Caco-2 (cell line): ENCODE measurements at places on chromosomes 1 and 21. TPM values are rescaled to one million over a fixed set of nuclear protein-coding genes. Genes with fewer than 3 reads are reported as not detected.

Gene SLC25A34
- total RNA-seq: 0.49 and 1.1 TPM in 2 replicates

- H3K27ac ChIP-seq: no peak overlapping the region
- H3K4me1 ChIP-seq: peaks cover 6% of the 10 kb centered on the region
- no peak for DNase-seq
- H3K36me3 ChIP-seq: no peaks in the 10 kb centered on the region
Observed at GRCh38 chr1:11738783-11739182, 2.8 kb downstream of the AGTRAP start.

GRCh38 chr1:3910857-3911845 lies 11.1 kb upstream of the C1orf174 start:
- DNase-seq: peak; percentile 85
- no peaks in the 10 kb centered on the region for H3K36me3 ChIP-seq
- no peaks in the 10 kb centered on the region for H3K27me3 ChIP-seq
- H3K4me3 ChIP-seq: no peak overlapping the region
- H3K27ac ChIP-seq: no peak overlapping the region

DNA sequence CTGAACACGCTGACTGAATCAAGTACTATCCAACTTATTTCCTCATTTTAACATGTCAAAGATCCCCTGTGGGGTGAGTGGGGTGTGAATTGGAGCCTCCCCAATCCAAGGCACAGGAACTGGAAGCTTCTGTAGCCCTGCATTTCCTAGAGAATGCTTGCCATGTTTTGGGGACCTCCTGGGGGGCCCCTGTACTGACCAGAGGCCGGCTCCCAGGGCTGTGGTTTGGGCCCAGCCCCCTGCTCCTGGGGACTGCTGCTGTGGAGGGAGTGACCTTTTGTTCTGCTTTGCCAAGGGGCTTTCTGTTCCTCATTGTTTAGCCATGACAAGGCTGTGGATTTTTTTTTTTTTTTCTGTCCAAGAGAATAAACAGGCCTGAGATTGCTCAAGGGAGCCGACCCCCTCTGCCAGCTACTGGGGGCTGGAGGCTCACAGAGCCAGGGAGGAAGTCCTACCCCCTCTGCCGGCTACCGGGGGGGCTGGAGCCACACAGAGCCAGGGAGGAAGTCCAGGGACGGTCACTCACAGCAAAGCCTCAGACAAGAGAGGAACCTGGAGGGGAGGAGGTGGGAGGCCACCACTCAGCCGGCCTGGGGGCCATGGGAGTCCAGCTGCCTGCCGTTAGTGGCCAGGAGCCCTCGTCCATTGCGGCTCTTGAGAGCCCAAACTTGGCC lies 17.4 kb downstream of the TNFRSF1B start:
- H3K4me3 ChIP-seq: no peak overlapping the region
- no peak overlapping the region for H3K27ac ChIP-seq
- DNase-seq: no peak
- no peaks in the 10 kb centered on the region for H3K27me3 ChIP-seq
- H3K4me1 ChIP-seq: no peaks in the 10 kb centered on the region

- no peak overlapping the region for H3K4me3 ChIP-seq
- peak overlapping the region; percentile 38 for H3K27ac ChIP-seq
- no peaks in the 10 kb centered on the region for H3K27me3 ChIP-seq
- no peaks in the 10 kb centered on the region for H3K36me3 ChIP-seq
Observed at GRCh38 chr1:18412882-18413353, 67.8 kb upstream of the KLHDC7A start.

GRCh38 chr1:154583773-154584172 lies 16.2 kb downstream of the CHRNB2 start:
- no peak for DNase-seq
- H3K36me3 ChIP-seq: peaks cover 4% of the 10 kb centered on the region; the same call in 1 of the 2 replicates
- H3K4me3 ChIP-seq: no peak overlapping the region
- H3K4me1 ChIP-seq: no peaks in the 10 kb centered on the region
- no peaks in the 10 kb centered on the region for H3K27me3 ChIP-seq

DNA sequence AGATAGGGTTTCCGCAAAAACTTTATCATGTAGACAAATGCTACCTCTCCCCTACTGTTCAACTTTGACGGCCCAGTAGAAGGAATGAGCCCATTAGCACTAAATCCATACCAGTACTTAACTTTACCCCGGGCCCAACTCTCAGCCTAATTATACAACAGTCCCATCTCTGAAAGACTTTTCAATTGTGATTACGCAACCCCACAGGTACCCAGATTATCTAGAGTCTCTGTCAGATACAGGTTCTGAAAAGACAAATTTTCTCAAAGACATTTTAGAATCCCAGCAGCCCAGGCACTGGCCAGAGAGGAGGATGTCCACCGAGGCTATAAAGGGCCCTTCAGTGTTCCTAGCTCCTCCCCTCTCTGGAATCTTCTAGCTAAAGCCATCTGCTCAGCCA lies 15.0 kb downstream of the FAM78B start:
- no peaks in the 10 kb centered on the region; the same call in 1 of the 2 replicates for H3K27me3 ChIP-seq
- no peak overlapping the region for H3K4me3 ChIP-seq
- no peak for DNase-seq
- H3K27ac ChIP-seq: no peak overlapping the region

GRCh38 chr1:229035054-229035747 lies 235.7 kb upstream of the RAB4A start:
- H3K4me3 ChIP-seq: no peak overlapping the region
- H3K36me3 ChIP-seq: no peaks in the 10 kb centered on the region
- no peaks in the 10 kb centered on the region for H3K4me1 ChIP-seq
- DNase-seq: no peak
- H3K27ac ChIP-seq: no peak overlapping the region
